ENCODE measurements at places on chromosomes 2 and 18.

DNA sequence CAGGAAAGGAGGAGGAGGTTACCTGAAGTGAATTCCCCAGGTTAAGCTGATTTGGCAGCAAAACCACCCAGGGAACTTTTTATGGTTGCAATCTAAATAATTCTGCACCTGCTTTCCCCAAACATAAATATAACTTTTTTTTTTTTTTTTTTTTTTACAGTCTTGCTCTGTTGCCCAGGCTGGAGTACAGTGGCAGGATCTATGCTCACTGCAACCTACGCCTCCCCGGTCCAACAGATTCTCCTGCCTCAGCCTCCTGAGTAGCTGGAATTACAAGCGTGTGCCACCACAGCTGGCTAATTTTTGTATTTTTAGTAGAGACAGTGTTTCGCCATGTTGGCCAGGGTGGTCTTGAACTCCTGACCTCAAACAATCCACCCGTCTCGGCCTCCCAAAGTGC is 16.1 kb upstream of the PPP1CB start:
- DNase-seq, result no peak

DNA sequence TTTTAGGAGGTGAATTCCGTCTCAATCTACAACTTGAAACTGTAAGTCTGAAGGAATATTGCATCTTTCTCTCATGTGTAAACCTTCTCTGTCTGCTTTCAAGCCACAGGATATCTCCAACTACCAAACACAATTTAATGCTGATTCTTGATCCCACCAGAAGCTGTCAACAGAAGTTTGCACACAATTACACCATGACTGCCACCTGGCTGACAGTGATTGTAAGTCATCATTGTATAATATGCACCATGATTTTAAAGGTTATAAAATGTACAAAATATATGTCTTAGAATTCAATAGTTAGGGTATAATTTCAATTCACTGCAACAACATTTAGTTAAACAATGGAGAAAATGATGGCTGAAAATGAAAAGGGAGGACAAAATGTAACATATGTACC is 18.4 kb downstream of the PREPL start:
- DNase-seq, result no peak

GRCh38 chr18:39149211-39149806 is 1583.7 kb upstream of the CELF4 start:
- no peak for DNase-seq

GRCh38 chr2:106095478-106096298 is 98.4 kb downstream of the UXS1 start:
- no peak for DNase-seq

- no peak for DNase-seq
These were observed 9.0 kb upstream of the SLC20A1 start for GRCh38 chr2:112636605-112637288.

DNA sequence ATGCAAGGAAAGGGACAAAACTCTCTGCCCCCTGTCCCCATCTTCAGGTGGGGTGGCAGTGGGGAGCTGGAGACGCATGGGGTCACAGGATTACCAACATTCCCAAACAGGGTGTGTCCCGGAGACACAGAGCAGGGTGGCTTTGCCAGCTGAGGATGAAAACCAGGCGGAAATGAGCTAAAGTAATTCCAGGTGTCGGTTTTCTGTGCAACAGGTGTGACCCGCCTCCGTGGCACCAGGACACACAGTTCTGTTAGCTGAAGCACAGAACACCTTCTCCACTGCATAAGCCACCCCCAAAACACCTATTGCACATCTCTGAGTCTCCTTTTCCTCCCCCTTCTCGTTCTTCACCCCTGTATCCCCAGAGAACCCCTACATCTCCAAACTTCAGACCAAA is 122.7 kb upstream of the GLI2 start:
- DNase-seq, result no peak

DNA sequence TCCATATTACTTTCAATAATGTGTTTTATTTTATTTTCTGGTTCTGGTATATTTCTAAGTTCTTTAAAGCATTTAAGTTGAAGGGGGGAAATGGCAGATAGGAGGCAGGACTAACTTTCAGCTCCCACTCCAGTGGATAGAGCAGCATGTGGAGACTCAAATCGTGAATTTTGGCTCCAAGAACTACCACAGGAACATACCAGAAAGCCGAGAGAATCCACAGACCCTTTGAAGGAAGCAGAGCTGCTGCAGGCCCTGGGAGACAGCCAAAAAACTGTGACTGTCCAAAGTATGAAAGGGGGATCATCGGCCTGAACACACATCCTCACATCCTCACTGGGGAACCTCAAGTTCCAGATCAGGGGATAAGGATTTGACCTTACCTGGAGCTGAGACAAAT is 207.6 kb upstream of the VWC2L start:
- DNase-seq, result peak; percentile 32
